ENCODE measurements at places on chromosomes 16 and 17.
A peak's percentile ranks its signal among the peaks of the same experiment; 100 is the strongest.

DNA sequence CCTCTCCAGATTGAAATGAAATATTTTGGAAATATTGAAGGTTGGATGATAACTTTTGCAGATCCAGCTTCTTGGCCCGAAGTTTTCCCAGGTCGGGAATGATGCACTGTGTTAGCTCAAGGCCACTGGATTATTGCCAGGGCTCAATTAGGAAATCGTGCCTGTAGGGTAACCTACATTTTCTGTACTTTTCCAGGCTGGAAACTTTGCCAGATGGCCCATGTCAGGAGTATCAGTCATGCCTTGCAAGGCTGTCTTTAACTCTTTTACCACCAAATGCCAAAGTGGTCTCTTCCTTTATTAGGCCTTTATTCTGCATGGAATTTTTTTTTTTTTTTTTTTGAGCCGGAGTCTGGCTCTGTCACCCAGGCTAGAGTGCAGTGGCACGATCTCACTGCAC, 8.9 kb upstream of the SEC14L1 start:
- no peak for DNase-seq

- DNase-seq = no peak
These were observed 75.5 kb downstream of the MYH10 start for GRCh38 chr17:8555062-8555461.

GRCh38 chr17:2723505-2723996, 12.0 kb upstream of the CLUH start:
- no peak for DNase-seq

GRCh38 chr17:70168977-70169708, at the start of gene KCNJ2:
Gene KCNJ2 (plus strand): TSS chr17:70169532. CDS start chr17:70175040, 5,508 bp downstream.
- DNase-seq = peak; percentile 44

DNA sequence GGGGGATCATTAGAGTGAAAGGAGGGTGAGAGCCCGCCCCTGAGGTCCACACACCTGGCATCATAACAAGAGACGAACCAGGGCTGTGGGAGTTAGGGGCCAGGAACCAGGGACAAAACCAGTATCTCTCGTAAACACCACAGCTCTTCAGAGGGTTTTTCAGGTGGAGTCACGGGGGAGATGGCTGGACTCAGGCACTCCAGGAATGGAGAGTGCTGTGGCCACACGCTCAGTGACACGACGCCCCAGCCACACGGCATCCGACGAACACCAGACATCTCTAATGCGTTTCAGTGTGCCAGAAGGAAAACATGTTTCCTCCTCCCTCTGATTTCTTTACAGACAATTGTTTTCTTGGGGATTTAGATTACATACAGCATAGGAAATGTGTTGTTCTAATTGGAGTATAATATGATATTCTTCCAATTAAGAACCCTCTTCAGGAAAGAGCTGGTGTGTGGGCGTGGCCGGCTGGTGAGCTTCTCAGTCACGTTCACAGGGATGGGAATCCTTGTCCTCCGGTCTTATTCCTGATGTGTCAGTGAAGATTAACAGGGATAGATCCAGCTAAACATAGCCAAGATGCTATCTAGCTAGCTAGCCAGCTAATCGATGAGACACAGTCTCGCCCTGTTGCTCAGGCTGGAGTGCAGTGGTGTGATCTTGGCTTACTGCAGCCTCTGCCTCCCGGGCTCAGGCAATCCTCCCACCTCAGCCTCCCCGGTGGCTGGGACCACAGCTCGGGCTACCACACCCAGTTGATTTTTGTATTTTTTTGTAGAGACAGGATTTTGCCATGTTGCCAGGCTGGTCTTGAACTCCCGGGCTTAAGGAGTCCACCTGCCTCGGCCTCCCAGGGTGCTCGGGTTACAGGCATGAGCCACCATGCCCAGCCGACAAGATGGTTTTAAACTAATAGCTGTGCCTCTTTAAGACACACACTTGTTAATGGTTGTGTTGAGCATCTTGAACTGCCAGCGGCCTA, 98.6 kb downstream of the BANP start:
- no peak for DNase-seq

Measured in left renal pelvis (tissue), 4 donors.